Stimulated activated CD4-positive, alpha-beta T cell treated with anti-CD3 and anti-CD28 coated beads, Interleukin-12 subunit alpha, Interleukin-12 subunit beta, amount 100 ng/mL, for 24 hours (primary cell): ENCODE measurements at places on chromosomes 12 and 14.

GRCh38 chr12:132582058-132582420 lies 28.3 kb downstream of the LRCOL1 start:
- DNase-seq, result no peak

GRCh38 chr14:72888636-72889201 lies 5.2 kb downstream of the DPF3 start:
- no peak for DNase-seq

DNA sequence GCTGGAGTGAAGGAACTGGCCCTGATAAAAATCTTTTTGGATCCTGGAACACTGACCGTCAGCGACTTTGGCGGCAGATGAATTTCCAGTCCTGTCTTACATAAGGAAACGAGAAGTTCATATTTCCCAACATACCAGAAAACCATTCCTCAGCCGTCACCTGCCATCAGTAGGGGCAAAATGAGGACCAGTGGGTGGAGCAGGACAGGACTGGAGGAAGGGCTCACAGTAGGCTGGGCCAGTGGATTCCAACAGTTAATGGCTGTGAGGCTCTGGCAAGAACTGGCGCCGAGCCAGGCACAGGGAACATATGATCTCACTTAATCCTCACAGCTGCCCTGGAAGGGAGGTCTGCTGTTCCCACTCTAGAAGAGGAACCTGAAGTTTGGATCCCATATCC lies 67.2 kb upstream of the FAM181A start:
- no peak for DNase-seq

GRCh38 chr12:92547420-92547819 lies 155.4 kb upstream of the PLEKHG7 start:
- no peak for DNase-seq

DNA sequence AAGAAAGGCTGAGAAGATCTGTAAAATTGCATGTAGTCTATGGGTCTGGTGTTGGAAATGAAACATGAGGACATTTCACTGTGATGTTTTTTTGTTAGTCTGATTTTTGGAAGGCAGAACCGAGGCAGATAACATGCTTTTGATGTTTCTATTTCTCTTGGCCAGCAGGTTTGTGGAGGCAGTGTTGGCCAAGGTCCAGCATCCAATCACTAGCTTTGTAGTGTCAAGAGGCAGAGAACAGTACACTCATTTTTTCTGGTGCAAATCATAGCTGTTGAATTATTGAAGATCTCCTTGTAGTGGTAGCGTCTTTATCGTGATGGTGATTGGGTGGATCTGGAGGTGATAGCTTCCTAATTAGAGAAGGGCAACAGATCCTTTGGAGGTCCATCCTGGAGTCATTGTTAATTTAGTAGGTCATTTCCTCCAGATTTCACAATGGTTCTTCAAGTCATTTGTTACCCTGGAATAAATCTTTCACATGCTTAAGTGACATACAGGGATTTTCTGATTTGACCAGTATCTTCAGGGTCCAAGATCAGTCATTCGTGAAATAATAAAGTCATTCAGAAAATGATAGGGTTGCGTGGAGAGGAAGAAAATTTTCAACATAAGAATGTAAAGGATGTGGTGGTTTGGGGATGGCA lies 252.4 kb upstream of the CPNE8 start:
- no peak for DNase-seq

DNA sequence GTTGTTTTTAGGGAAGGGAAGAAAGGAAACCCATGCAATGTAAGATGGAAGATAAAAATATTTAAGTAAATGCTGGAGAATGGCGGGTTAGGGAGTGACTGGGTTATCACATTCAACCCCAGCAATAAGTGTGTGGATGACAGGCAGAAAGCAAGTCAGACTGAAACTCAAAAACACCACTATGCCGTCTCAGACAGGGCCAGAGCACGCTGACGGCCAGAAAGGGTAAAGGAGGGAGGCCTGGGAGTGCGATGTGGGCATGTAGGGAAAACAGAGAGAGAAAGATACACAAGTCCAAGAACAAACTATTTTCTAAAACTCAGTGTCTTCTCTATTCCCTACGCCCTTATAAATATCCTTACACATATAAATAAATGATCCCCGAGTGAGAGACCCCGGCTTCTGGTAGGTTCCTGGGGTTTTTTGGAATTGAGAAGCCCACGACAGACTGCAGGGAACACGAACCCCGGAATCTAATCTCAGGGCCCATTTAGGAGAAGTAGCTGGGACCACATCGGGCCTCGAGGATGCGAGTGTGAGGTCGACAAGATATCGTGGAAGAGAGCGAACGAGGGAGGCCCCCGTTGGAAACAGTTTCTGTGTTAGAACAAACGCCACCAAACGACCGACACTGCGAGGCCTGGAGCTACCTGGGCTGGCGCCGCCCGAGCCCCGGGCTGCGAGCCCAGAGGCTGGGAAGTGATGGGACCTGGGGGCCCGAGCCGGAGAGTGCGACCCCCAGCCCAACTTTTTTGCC lies 735 bp upstream of the OTX2 start:
- no peak for DNase-seq

GRCh38 chr12:82931349-82932116 lies 244.8 kb downstream of the TMTC2 start:
- no peak for DNase-seq

DNA sequence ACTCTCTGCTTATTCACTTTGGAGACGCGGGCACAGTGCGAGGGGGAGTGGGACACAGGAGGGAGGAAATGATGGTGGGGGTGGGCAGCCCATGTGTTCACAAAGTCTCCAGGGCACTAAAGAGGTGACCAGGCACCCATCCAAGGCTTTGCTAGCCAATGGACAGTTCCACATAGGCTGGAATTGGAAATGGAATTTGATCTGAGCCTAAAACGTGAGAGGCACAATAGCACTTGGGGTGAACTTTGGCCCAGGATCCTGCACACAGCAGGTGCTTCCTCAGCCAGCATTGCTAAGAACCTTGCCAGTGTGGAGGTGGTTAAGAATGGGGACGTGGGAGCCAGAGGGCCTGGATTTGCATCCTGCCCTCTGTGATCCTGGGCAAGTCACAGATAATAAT lies 193.8 kb downstream of the CHST11 start:
- DNase-seq, result no peak

- no peak for DNase-seq
Observed at GRCh38 chr14:54564071-54564867, 2.7 kb upstream of the SAMD4A start.

GRCh38 chr14:96037891-96038557 lies 1.1 kb upstream of the C14orf132 start:
- no peak for DNase-seq

DNA sequence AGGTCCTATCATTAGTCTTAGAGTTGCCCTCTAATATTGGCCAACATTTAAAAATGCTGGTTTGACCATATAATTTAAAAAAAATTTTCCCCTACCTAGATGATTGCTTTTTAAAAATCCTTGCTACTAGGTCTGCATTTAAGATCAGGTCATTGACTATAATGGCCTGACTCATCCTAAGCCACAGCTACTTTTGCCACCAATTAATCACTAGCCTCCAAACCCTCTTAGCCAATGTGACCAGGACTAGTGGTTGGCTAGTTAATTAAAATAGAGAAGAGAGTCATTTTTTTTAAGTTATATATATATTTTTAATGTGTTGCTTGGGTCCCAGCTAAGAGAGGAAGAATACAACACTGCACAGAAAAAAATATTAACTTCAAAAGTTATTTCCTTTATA lies 57.5 kb downstream of the SOS2 start:
- DNase-seq, result no peak

GRCh38 chr14:102849526-102850379 lies 72.5 kb downstream of the TRAF3 start:
- DNase-seq, result no peak

DNA sequence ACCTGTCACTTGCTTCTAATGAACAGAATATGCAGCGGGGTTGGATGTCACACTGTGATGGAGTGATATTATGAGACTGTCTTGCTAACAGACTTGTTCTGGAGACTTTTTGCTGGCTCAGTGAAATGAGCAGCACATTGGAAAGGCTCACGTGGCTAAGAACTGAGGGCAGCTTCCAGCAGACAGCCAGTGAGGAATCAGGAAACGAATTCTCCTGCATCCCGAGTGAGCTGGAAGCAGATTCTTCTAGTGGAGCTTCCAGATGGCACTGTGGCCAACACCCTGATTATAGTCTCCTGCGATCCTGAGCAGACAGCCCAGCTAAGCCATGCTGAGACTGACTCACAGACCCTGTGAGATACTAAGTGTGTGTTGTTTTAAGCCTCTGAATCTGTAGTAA lies 16.1 kb upstream of the TSPAN9 start:
- no peak for DNase-seq

GRCh38 chr12:48890657-48891418 lies 25.2 kb upstream of the RND1 start:
- peak; percentile 64 for DNase-seq

- no peak for DNase-seq
Observed at GRCh38 chr12:3271639-3272038, 194.5 kb downstream of the TSPAN9 start.

DNA sequence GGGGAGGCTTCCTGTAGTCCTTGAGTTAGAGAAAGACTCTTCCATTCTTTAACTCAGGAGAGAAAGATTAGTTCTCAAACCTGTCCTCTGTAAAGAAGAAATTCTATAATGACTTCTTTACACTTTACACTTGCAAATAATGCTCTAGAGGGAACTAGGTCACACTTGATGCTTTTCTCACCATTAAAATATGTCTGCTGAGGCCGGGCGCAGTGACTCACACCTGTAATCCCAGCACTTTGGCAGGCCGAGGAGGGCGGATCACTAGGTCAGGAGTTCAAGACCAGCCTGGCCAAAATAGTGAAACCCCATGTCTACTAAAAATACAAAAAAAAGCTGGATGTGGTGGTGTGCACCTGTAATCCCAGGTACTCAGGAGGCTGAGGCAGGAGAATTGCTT lies 6.3 kb downstream of the NTN4 start:
- no peak for DNase-seq

DNA sequence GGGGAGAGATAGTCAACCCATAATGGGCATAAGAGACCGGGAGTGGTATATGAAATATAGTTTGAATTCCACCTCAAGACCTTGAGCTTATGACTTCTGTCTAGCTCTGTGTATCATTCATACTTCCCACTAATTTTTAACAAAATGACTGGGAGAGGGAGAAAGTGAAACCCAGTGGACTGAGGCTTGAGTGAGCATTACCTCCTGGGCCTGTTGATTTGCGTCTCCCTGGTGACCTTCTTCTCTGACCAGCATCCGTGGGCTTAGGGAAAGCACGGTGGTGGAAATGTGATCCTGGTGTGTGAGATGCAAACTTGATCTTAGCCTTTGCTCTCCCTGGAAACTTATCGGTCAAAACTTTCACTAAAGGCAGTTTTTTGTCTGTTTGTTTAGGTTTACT lies 207.9 kb upstream of the BCL2L14 start:
- DNase-seq, result no peak

DNA sequence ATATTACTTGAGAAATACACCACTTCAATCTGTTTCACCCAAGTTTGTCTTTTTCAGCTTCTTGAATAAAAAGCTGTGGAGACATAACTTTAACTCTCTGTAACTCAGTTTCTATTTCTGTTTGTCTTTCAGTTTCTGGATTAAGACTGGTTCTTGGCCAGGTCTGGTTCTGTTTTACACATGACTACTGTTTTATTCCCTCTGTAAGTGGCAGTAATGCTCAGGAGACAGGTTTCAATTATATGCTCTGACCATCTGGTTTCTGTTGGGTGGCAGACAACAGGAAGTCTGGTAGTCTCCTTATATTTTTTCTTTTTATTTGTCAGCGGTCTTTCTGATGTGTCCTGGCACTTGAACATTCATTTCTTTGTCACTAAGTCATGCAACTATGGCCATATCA lies 102.9 kb downstream of the RPS29 start:
- DNase-seq, result no peak

- no peak for DNase-seq
Observed at GRCh38 chr14:21038441-21039422, 3.4 kb upstream of the RNASE7 start.

- no peak for DNase-seq
Observed at GRCh38 chr14:71606575-71606974, 325.7 kb upstream of the RGS6 start.

GRCh38 chr12:6980740-6981139 lies 10.0 kb downstream of the EMG1 start:
- no peak for DNase-seq

DNA sequence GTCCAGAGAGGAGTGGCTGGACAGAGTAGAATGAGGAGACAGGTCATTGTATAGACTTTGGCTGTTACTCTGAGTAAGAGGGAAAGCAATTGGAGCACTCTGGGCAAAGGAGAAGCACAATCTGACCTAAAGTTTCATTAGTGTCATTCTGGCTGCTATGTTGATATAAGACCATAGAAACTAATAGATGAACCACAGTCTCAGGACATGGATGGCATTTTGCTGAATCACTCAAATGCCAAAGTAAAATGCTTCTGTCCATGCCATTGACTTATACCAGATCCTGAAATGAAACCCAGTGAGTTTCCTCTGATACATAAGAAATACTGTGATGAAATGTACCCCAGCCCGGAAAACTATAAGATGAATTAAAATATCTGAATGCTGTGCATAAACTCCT lies 65.8 kb upstream of the COCH start:
- no peak for DNase-seq

- DNase-seq, result no peak
Observed at GRCh38 chr14:68444449-68445168, 348.3 kb downstream of the ZFP36L1 start.

GRCh38 chr14:97275276-97275675 lies 478.1 kb downstream of the VRK1 start:
- no peak for DNase-seq

DNA sequence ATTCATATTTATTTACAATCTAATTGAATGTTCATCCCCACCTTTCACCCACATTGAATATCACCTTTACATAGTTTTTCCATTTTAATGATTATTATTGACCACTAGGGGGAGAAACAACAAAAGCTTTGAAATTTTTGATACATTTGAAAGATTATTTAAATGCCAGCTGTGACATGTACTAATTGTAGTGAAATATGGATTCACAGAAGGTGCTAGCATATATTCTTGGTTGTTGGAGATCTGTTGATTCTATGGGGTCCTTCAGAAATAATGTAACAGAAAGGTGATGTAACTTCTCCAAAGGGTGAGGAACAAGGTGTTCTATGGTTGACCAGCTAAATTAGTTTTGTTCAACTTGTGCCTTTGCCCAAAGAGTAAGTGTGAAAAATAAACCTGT lies 22.4 kb upstream of the GPR33 start:
- DNase-seq, result no peak

GRCh38 chr12:103680591-103681141 lies 93.6 kb downstream of the STAB2 start:
- no peak for DNase-seq

- no peak for DNase-seq
Observed at GRCh38 chr14:70045844-70046535, 142.8 kb downstream of the SLC8A3 start.

GRCh38 chr12:96220902-96221301 lies 26.7 kb downstream of the ELK3 start:
- no peak for DNase-seq

- no peak for DNase-seq
Observed at GRCh38 chr12:121524196-121524916, 56.5 kb downstream of the KDM2B start.

DNA sequence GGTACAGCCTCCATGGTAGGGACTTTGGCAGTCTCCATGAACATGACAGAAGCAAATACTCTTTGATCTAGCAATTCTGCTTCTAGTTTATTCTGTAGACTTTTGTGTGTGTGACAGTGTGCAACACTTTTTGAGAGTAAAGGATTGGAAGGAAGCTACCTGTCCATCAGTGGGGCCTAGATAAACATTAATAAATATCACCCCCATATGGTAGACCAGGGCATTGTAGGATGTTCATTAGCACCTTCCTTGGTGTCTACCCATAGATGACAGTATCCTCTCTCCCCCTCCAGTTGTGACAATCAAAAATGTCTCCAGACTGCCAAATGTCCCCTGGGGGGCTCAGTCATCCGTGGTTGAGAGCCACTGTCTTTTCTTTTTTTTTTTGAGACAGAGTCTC lies 10.8 kb downstream of the SNRNP35 start:
- no peak for DNase-seq
